ENCODE measurements at places on chromosomes 5 and 9.

GRCh38 chr5:111122398-111122797 is 30.2 kb downstream of the WDR36 start:
- no peak for DNase-seq

DNA sequence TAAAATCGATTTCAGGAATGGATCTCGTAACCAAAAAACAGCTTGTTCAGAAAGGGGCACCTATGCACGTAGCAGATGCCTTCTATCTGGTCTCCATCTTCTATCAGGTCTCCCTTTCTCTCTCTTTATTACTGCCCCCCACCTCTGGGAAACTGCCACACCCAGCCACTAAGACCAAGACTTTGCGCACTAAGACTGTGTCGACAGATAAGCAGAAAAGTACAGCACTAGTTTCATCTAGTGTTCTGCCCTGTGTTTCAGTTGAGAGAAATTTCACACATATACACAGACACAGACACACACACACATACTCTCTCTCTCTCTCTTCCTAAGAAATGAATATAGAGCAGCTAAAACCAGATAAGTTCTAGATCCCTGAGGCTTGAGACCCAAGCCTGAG is 210.1 kb upstream of the MAP3K1 start:
- DNase-seq: no peak

- DNase-seq: no peak
Measured at GRCh38 chr5:171207256-171207847, 101.7 kb upstream of the TLX3 start.

DNA sequence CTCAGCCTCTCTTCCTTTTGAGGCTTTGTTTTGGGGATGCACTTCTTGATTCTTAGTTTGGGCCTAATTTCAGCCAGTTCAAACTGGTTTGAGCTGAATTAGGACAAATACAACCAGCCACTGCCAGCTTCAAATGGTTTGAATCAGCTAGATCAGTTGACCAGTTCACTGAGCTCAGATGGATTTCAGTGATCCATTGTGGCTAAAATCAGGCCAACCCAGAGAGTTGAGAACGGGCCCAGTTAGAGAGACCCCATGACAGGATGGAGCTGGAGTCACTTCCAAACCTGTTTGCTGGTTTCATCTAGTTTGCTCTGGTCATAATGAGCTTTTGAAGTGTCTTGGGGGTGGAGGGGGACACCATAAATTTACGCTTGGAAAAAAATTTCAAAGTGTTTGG is 48.0 kb upstream of the NEK6 start:
- DNase-seq: no peak

GRCh38 chr5:151150471-151151262 is 6.9 kb downstream of the ANXA6 start:
- DNase-seq: no peak

DNA sequence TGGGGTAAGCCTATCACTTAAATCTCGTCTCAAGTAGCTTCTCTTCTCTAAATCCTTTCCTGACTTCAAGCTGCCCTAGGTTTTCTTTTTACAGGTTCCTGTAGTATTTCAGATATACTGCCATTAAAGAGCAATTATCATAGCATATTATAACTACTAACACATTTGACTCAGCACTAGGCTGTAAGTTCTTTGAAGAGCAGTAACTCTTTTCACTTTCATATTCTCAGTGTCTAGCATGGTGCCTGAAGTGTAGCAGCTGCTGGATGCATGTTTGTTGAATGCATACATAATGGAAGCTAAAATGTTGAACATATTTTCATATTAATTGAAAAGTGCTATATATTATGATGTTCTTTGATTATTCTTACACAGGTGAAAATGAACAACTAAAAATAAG is 22.5 kb downstream of the CCDC152 start:
- DNase-seq: no peak

- DNase-seq: no peak
Measured at GRCh38 chr9:86842573-86842972, 104.7 kb downstream of the GAS1 start.

DNA sequence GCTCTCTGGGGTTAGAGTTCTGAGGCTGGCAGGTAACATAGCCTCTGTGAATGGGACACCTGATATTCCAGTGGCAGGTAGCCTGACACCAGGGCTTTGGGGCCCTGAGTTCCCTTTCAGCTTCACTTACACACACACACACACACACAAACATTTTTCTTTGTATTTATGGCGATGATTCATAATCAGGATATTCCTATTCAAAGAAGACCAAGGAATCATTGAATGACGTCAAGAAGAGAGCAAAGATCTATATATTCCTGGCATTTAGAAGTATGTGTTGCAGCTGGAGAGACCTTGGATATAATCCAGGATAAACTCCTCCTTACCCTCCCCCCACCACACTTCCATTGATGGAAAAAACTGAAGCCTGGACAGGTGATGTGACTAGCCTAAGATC is 7.9 kb upstream of the ENTREP1 start:
- no peak for DNase-seq

GRCh38 chr5:34666392-34667080 is 10.4 kb downstream of the RAI14 start:
- no peak for DNase-seq

DNA sequence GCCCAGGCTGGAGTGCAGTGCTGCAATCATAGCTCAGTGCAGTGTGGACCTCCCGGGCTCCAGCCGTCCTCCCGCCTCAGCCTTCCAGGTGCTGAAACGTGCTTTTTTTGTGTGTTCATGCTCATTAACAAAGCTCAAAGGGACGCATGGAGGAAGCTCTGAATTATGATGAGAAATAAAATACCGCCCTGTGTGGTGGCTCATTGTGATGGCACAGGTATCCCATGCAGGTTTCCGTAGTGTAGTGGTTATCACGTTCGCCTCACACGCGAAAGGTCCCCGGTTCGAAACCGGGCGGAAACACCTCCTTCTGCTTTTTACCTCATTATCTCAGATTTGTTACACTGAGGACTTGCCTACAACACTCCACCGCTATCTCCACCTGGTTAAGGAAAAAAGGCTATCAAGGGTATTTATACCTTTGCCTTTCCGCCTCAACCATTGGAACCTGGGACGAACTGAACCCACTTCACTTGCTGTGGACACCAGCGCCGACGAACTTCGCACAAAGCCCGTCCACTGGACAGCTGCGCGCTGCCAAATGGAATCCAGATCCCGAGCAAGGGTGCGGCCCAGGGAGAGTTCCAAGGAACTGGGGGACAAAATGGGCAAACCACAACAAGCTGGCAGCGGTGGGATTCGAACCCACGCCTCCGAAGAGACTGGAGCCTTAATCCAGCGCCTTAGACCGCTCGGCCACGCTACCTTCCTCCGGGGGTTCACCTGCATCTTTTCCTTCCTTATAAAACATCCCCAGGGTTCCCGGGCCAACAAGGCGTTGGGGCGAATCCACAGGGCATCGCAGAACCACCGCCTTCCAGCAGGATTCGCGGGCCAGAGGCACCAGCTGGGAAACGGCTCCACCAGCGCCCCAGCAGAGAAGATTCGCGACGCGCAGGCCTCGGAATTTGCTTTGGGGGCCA is 26.3 kb downstream of the OR2V2 start:
- no peak for DNase-seq

- no peak for DNase-seq
Measured at GRCh38 chr5:54062958-54063357, 247.4 kb downstream of the ARL15 start.

- DNase-seq: no peak
Measured at GRCh38 chr5:178287791-178288105, 55.1 kb upstream of the PHYKPL start.

GRCh38 chr5:74169701-74170100 is 470.8 kb downstream of the ENC1 start:
- no peak for DNase-seq

- no peak for DNase-seq
Measured at GRCh38 chr9:110338143-110338542, 480 bp upstream of the TXNDC8 start.

DNA sequence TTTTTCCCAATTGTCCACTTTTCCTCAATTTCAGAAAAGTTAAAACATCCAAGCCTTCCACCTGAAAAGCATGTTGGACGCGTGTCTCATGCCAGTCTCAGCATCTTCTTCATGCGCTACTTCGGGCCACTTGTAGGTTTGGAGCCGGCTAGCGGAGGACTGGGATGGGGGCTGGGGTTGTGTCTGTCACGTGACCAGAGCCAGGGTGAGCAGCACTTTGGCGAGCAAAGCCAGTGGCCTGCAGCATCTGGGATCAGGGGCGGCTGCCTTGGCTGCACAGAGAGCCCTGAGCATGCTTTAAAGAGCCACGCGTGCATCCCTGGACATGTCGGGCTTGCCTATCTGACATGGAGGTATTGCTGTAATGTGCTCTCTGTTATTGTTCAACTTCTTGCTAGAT is 41.2 kb downstream of the SLC6A3 start:
- no peak for DNase-seq

DNA sequence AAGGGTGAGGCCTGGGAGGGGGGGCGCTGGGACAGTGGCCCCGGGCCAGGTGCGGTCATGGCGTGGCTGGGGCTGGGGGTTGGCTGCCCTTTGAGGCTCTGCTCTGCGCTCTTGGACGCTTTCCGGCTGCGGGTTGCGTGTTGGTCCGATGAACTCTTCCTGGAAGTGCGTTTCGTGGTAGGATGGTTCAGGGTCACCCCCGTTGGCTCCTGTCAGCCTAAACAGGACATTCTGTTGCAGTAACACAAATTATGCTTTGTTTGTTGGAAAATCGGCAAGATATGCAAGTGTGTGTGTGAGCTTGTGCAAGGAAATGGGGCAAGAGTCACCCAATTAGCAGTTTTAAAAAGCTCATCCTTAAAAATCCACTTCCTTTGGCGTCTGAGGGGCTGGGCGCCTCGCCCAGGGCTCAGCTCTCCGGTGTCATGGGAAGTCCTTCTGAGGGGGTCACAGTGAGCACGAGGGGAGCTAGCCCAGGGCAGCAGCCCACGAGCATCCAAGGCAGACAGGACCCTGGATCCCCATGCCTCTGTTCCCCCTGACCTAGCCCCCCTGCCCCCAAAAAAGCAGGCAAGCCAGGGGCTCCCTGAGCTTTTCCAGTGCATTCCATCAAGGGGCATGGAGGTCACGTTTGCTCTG is 22.2 kb upstream of the RNU6ATAC start:
- no peak for DNase-seq

DNA sequence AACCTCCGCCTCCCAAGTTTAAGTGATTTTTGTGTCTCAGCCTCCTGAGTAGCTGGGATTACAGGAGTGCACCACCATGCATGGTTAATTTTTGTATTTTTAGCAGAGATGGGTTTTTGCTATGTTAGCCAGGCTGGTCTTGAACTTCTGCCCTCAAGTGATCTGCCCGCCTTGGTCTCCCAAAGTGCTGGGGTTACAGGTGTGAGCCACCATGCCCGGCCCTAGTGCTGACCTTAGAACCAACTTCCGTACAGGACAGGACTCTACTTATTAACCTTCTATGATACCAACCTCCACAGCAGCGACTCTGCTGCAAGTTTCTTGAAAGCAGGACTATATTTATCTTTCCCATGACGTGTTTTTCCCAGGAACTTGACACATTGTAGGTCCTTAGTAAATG is 176.9 kb downstream of the RGS3 start:
- no peak for DNase-seq

- no peak for DNase-seq
Measured at GRCh38 chr5:180136630-180137381, 65.2 kb upstream of the RNF130 start.

DNA sequence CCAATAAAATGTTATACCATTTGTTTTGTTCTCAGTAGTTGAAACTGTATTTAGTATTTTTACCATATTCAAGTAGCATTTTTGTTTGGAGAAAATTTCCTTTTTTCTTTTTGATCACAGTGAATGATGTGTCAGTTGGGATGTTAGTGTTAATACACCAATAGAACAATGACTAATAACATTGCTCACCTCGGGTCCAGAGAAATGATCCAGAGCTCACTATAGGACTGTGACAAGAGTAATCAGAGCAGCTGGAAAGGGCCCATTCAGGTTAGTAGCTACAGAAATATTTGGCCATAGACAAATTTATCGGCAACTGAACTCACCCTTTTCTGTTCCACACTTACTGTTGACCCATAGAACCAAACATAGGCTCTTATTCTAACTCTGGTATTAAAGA is 989.2 kb downstream of the TLE4 start:
- DNase-seq: no peak

GRCh38 chr5:158543539-158544387 is 556.0 kb downstream of the EBF1 start:
- no peak for DNase-seq

GRCh38 chr9:126144196-126144595 is 182.4 kb upstream of the MVB12B start:
- no peak for DNase-seq

DNA sequence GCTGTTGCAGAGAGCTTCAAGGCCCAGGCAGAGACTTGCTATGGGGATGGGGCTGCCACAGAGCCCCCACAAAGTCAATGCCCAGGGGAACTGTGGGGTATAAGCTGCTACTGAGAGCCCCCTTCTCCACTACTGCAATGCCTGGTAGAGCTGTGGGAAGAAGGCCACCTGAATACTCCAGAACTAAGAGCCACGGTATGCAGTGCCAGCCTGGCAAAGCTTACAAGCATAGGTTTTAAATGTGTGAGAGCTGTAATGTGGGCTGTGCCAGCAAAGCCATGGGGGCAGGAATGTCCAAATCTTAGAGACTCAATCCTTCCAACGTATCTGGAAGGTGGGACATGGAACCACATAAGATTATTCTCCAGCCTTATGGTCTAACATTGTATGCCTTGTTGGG is 49.2 kb downstream of the XRCC4 start:
- no peak for DNase-seq

- no peak for DNase-seq
Measured at GRCh38 chr9:33158843-33159776, 8.0 kb downstream of the B4GALT1 start.

GRCh38 chr9:107131108-107131799 is 151.8 kb upstream of the RAD23B start:
- DNase-seq: no peak

DNA sequence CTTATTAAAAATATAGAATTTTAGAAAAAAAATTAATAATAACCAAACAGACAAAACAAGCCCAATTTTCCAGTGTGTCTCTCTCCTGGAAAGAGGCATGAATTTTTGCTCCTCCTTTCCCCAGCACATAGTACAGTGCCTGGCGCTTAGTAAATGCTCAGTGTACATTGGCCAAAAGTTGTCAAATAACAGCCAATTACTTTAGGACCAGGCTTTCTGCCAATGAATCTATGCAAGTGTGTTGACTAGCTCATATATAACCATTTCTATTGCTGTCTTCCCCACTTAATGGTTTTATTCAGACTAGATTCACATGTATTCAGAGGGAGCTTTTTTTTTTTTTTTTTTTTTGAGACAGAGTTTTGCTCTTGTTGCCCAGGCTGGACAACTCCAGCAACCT is 120.1 kb upstream of the CD180 start:
- no peak for DNase-seq

DNA sequence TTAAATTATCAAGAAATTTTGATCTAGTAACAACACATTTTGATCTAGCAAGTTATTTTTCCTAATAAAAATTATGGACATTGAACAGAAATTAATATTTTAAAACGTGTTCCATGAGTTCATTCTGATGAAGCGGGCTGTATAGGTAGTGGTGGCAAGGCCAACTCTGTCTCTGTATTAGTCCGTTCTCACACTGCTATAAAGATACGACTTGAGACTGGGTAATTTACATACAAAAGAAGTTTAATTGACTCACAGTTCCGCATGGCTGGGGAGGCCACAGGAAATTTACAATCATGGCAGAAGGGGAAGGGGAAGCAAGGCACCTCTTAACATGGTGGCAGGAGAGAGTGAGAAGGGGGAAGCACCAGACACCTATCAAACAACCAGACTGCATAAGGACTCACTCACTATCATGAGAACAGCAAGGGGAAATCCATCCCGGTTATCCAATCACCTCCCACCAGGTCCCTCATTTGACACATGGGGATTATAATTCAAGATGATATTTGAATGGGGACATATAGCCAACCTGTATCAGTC is 61.2 kb downstream of the TMEM232 start:
- DNase-seq: no peak

- no peak for DNase-seq
Measured at GRCh38 chr9:123599781-123600180, 243.8 kb downstream of the CRB2 start.
